ENCODE measurements at places on chromosomes 16 and 17.
A peak's percentile ranks its signal among the peaks of the same experiment; 100 is the strongest.

DNA sequence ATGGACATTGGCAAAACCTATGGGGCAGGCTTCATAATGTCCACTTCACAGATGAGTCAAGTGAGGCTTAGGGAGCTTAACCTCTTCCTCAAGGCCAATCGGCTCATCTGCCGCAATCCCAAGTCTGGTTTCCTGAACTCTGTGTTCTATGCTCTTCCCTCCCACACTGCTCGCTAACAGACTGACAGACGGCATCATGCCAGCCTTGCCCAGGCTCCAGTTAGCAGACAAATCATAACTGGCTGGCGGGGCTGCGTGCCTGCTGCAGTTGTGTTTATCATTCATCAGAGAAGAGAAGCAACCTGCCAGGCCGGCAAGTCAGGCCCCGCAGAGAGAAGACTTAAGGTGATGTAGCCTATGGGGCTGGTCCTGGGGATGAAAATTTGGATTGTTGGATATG lies 216.2 kb upstream of the ASIC2 start:
- no peak for DNase-seq

- peak; percentile 61 for DNase-seq
Observed at GRCh38 chr17:79082311-79083190, 7.9 kb downstream of the ENGASE start.

DNA sequence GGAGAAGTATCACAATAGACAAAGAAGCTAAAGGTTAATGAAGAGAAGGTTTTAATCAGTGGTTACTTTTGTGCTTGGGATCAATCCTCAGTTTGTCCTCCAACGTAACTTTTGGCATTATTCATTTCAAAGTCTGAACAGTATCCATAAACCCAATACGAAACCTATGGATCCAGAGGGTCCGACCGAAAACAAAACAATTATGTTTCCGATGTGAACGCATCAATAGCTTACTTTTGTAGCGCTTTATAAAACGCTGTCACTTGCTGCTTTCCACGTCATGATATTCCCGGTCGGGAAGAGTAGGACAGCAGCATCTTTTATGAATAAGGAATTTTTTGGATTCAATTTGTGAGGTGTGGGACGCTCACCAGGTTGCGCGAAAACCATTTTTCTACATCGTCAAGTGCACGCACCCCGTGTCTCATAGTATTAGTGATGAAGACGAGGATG lies 383.8 kb downstream of the ZFHX3 start:
- DNase-seq = no peak

DNA sequence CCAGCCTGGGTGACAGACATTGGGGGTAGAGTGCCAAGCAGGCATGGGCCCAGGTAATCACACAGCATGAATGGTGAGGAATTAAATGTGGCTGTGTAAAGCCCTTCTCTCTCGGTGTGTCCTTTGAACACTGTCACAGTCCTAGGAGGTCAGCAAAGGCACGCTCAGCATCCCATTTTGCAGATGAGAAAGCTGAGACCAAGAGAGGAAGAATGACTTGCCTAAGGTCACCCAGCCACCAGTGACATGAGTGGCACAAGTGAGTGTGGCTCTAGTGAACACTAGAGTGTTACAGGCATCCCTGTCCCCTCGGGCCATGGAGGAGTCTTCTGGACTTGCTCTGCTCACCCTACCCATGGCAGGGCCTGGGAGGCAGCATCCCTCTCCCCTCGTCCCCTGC lies 10.7 kb downstream of the CTF1 start:
- no peak for DNase-seq

DNA sequence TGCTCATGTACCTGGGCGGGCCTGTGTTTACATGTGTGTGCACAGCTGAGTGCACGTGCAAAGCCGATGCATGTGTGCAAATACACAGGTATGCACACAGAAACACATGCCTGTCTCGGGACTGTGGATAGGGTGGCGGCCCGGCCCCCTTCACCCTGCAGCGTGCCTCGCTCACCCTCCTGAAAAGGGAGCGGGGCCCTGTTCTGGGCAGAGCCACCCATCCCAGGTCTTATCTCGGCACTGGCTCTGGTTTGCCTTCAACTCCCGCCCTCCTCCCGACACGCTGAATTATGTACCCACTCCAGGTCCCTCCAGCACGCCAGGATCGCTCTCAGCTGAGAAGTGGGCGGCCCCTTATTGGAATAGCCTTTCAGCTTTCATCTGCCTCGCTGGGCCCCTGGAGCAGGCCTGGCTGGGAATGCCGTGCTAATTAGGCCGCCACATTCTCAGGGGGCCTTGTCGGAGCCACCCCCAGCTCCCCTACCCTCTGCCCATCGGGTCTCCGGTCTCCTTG lies 77.8 kb downstream of the RTN4RL1 start:
- DNase-seq = no peak

Data from PC-9 (cell line).